CD4-positive, alpha-beta T cell treated with Interleukin-17A for 1 hour (primary cell): ENCODE measurements at places on chromosomes 16 and 17.
A peak's percentile ranks its signal among the peaks of the same experiment; 100 is the strongest.

GRCh38 chr16:3444032-3444388 lies 530 bp downstream of the NAA60 start:
- DNase-seq, result peak; percentile 40

- no peak for DNase-seq
Measured at GRCh38 chr17:45438931-45439610, 6.4 kb upstream of the ARHGAP27 start.

GRCh38 chr17:60864708-60865005 lies 187.0 kb downstream of the BCAS3 start:
- no peak for DNase-seq

- no peak for DNase-seq
Measured at GRCh38 chr17:71383091-71383490, 737.7 kb upstream of the SOX9 start.

DNA sequence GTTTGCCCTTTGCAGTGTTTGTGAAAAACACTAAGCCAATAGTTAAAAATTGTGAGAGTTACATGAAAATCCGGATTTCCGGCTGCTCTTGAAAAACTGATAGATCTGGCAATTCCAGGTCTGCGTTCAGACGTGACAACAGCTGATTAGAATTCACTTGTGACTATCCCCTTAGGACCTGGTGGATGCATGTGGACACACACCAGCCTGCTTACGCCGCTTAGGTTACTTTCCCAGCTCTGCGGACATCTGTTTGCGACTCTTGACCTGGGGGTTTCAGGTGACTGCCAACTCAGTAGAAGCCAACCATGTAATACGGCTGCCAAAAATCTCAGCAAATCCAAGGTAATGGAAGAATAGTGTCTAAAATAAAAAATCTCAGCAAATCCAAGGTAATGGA lies 24.3 kb downstream of the VPS53 start:
- no peak for DNase-seq

DNA sequence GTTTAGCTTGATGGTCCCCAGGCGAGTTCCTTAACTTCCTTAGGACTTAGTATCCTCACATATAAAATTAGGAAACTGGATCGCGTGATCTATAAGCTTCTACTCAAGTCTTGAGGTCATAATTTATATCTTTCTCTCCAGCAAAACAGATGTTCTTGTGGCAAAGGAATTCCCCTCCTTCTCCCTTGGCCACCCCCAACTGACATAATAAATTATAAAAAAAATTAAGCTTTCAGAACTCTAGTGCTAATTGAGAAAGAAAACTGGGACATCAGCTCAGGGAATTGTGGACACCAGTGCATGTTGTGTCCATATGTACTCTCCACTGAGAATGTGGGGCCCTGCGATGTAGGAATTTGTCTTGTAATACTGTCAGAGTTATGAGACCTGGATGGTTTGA lies 13.5 kb downstream of the GNAO1 start:
- no peak for DNase-seq

DNA sequence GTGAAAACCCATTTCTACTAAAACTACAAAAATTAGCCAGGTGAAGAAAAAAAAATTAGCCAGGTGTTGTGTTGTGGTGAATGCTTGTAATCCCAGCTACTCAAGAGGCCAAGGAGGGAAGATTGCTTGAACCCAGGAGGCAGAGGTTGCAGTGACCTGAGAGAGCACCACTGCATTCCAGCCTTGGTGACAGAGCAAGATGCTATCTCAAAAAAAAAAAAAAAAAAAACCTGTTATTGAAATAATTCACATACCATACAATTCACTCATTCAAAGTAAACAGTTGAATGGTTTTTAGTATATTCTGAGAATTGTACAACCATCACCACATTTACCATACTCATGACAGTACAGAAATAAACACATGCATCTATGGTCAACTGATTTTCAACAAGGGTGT lies 31.0 kb downstream of the ZNRF1 start:
- DNase-seq, result no peak

DNA sequence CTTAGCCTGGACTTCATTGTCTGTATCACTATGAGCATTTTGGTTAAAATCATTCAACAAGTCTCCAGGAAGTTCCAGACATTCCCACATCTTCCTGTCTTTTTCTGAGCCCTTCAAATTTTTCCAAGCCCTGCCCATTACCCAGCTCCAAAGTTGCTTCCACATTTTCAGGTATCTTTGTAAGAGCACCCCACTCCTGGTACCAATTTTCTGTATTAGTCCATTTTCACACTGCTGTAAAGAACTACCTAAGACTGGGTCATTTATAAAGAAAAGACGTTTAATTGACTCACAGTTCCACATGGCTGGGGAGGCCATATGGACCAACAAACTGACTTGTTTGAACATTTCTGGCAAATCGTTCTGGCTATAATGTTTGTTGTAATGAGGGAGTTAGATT lies 67.4 kb downstream of the CDRT15 start:
- DNase-seq, result no peak

GRCh38 chr17:82385559-82386254 lies 14.1 kb downstream of the UTS2R start:
- DNase-seq, result no peak

GRCh38 chr16:20735490-20735889 lies 6.1 kb downstream of the THUMPD1 start:
- DNase-seq, result no peak

- no peak for DNase-seq
Measured at GRCh38 chr16:29812754-29813643, 1.0 kb downstream of the PRRT2 start.

DNA sequence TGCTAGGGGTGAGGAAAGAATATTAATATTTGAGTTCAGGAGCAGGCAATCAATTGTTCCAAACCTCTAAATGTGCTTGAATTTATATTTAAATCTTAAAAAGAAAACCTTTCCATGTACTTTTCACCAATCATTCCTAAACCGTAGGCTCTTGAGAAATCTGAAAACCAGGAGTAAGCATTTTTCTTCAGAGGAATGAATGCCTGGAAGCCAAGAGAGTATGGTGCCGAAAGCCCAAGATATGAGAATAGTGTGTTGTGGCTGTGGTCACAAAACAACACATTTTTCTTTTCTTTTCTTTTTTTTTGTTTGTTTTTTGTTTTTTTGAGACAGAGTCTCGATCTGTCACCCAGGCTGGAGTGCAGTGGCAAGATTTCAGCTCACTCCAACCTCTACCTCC lies 37.6 kb downstream of the TEX2 start:
- DNase-seq, result no peak

GRCh38 chr17:57090560-57091185 lies 5.6 kb downstream of the AKAP1 start:
- DNase-seq, result no peak

DNA sequence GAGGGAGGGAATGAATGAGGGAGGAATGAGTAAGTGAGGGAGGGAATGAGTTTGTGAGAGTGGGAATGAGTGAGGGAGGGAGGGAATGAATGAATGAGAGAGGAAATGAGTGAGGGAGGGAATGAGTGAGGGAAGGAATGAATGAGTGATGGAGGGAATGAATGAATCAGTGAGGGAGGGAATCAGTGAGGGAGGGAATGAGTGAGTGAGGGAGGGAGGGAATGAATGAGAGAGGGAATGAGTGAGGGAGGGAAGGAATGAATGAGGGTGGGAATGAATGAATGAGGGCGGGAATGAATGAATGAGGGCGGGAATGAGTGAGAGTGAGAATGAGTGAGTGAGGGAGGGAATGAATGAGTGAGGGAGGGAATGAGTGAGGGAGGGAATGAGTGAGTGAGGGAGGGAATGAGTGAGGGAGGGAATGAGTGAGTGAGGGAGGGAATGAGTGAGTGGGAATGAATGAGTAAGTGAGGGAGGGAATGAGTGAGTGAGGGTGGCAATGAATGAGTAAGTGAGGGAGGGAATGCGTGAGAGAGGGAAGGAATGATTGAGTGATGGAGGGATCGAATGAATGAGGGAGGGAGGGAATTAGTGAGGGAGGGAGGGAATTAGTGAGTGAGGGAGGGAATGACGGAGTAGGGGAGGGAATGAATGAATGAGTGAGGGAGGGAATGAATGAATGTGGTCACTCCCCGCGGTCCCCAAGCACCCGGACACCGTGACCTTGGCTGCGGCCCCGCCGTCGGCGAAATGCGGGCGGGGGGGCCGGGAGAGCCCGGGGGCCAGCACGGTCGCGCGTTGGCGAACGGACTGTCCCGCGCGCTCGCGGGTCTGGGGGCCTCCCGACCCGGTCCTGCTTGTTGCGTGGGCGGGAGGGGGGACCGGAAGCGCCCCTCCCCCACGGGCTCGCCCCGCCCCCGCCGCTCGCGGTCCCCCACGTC lies 1.1 kb upstream of the UBE2I start:
- no peak for DNase-seq

GRCh38 chr17:20216154-20216815 lies 207.1 kb downstream of the SPECC1 start:
- DNase-seq, result no peak

DNA sequence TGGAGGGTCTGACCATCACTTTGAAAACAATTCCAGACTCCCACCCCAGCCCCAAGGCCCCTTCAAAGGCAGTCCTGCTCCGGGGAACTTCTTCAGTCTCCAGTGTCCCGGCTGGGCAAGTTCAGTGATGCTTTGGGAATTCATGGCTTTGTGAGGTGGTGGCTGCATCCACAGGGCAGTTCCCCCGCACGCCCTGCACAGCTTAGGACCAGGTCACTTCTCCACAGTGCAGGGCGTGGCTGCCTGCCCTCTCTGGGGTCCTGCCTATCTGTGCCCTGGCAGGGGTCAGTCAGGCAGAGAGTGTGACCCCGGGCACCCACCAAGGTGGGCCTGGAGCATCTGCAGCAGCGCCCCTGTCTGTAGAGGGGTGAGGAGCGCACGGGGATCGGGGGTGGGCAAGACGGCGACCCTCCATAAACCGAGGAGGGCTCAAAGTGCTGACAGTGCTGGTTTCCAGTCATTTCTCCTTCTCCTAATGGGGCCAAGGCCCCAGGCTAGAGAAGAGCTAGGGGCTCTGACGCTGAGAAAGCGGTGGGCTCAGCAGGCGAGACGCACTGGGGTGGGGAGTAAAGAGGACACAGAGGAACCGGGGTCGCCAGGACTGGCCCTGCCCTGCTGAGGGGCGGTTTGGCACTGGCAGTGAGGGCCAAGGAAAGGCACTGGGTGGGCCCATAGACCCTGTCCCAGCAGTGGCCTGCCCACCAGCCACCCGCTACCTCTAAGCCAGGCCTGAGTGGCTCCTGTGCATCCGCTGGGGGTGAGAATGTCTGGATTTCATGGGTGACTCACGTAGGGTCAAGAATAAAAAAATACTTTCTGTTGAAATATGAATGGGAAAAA lies 4.2 kb upstream of the ARHGAP27 start:
- DNase-seq, result no peak

DNA sequence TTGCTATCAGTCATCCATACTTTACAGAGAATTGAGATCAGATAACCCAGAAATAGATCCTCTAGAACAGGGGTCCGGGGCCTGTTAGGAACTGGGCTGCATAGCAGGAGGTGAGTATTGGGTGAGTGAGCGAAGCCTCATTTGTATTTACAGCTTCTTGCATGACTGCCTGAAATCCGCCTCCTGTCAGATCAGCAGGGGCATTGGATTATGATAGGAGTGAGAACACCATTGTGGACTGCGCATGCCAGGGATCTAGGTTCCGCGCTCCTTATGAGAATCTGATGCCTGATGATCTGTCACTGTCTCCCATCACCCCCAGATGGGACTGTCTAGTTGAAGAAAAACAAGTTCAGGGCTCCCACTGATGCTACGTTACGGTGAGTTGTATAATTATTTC lies 13.0 kb upstream of the SCIMP start:
- DNase-seq, result no peak
